Panc1 (cell line): ENCODE measurements at places on chromosomes 7 and 10.

DNA sequence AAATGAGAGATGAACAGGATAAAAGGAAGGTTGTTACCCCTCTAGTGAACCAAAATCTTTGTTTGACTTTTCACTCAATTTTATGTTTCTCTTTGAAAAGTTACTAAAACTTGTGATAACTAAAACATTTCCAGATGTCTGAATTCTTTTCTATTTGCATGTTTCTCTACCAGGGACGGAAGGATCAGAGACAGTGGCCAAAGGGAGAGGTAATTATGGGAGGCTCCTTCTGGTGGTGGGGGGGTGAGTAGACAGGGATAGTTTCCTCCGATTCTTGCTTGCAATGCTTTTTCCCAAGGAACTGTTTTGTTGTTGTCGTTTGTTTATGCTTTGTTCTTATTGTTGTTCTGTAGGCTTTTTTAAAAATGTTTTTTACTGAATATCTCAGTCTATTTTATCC lies 374.8 kb downstream of the INHBA start:
- no peaks in the 10 kb centered on the region for H3K36me3 ChIP-seq
- H3K27me3 ChIP-seq: no peaks in the 10 kb centered on the region
- DNase-seq: no peak
- no peak overlapping the region for H3K27ac ChIP-seq
- peaks cover 4% of the 10 kb centered on the region for H3K4me1 ChIP-seq

- peak overlapping the region; percentile 4; the same call in 1 of the 2 replicates for H3K4me3 ChIP-seq
- no peaks in the 10 kb centered on the region for H3K27me3 ChIP-seq
- peak overlapping the region; percentile 100 for H3K27ac ChIP-seq
- DNase-seq: no peak
- peaks cover 52% of the 10 kb centered on the region for H3K4me1 ChIP-seq
Measured at GRCh38 chr7:47611045-47611511, 29.2 kb upstream of the TNS3 start.

DNA sequence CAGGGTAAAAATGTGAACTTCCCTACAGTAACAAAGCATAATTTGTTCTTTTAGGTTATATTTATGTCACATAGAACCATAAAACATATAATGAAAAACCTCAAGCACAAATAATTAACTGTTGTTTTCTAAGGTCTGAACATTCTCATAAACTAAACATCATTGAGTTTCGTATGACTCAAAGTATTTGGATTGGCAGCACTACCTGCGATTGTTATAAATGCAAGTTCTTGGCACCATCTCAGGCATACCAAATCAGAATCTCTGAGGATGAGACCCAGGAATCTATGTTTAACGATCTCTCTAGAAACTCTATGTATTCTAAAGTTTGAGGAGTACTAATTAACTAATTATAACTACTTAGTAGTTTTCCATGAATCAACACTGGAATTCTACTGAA lies 22.5 kb downstream of the ORC5 start:
- no peaks in the 10 kb centered on the region for H3K4me1 ChIP-seq
- H3K36me3 ChIP-seq: peaks cover 25% of the 10 kb centered on the region
- no peak overlapping the region for H3K27ac ChIP-seq
- no peak overlapping the region for H3K4me3 ChIP-seq
- no peak for DNase-seq
- H3K27me3 ChIP-seq: no peaks in the 10 kb centered on the region

DNA sequence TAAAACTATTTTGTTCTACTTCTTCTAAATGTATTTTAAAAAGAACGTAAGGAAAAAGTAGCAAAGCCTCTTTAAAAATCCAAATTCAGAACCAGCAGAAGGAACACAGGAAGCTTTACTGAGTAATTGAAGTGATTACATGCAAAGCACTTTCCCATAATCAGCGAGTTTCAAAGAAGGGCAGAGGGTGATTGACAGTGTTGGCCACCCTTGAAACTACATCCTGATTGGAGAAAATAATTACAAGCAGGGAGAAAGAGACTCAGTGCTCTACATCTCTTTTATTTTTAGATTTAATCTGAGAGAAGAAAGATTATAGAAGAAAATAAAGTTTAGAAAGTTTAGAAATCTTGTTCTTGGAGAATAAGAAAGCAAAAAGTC lies 20.3 kb upstream of the HGF start:
- DNase-seq: no peak
- H3K4me3 ChIP-seq: no peak overlapping the region
- H3K27ac ChIP-seq: no peak overlapping the region
- no peaks in the 10 kb centered on the region for H3K4me1 ChIP-seq
- no peaks in the 10 kb centered on the region for H3K36me3 ChIP-seq

DNA sequence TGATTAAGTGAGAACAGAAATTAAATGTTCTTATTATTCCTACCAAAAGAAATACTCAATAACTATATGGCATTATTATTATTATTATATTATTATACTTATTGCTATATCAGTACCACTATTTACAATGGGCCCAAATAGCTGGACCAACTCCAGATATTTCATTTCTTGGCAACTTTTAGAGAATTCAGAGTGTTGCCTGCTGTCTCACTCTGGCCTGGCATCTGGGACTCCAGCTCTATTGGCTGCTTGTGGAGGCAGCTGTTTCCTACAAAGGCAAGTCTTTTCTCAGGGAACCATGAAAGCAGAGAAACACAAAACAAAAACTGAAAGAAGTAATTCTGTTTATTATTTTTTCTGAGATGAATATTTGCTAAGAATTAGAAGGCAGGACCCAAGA lies 105.1 kb upstream of the SORCS1 start:
- no peaks in the 10 kb centered on the region; the same call in 1 of the 2 replicates for H3K27me3 ChIP-seq
- DNase-seq: no peak
- H3K4me3 ChIP-seq: no peak overlapping the region
- H3K4me1 ChIP-seq: no peaks in the 10 kb centered on the region
- no peaks in the 10 kb centered on the region for H3K36me3 ChIP-seq

DNA sequence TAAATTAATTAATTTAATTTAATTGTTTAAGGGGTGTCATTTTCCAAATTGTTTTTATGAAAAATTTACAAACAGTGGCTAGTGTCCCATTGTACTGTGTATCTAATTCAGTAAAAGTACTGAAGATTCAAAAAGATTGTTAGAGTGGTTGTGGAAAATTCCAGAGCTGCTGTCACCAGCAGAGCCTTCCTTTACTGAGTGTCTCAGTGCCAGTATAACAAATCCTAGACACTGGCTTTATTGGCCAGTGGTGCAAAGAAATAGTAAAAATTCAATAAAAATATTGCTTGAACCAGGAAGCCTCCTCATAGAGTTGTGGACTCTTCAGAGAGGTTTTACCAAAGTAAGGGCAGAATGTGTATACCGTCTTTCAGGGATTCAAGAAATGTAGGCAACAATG lies 23.1 kb upstream of the HERPUD2 start:
- no peak overlapping the region for H3K27ac ChIP-seq
- no peaks in the 10 kb centered on the region for H3K36me3 ChIP-seq
- H3K27me3 ChIP-seq: peaks cover 23% of the 10 kb centered on the region
- no peak overlapping the region for H3K4me3 ChIP-seq
- no peak for DNase-seq

DNA sequence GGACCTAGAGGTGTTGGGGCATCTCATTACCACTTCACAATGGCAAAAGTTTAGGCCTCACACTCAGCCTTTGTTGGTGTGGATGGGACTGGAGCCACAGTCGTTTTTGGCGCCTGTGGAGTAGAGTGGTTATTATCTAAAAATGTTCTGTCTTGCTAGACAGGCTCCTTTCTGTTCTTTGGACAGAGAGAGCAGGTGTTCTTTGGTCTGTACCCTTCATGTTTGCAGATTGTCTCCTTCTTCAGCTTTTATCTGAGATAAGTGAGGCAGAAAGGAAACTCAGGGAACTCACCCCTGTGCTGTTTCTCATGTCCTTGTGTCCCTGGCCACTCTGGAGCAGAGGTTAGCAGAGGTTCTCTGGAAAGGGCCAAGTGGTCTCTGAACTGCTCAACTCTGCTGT lies 103.7 kb downstream of the CCNY start:
- no peak overlapping the region for H3K27ac ChIP-seq
- H3K36me3 ChIP-seq: no peaks in the 10 kb centered on the region
- DNase-seq: no peak
- H3K4me3 ChIP-seq: no peak overlapping the region

DNA sequence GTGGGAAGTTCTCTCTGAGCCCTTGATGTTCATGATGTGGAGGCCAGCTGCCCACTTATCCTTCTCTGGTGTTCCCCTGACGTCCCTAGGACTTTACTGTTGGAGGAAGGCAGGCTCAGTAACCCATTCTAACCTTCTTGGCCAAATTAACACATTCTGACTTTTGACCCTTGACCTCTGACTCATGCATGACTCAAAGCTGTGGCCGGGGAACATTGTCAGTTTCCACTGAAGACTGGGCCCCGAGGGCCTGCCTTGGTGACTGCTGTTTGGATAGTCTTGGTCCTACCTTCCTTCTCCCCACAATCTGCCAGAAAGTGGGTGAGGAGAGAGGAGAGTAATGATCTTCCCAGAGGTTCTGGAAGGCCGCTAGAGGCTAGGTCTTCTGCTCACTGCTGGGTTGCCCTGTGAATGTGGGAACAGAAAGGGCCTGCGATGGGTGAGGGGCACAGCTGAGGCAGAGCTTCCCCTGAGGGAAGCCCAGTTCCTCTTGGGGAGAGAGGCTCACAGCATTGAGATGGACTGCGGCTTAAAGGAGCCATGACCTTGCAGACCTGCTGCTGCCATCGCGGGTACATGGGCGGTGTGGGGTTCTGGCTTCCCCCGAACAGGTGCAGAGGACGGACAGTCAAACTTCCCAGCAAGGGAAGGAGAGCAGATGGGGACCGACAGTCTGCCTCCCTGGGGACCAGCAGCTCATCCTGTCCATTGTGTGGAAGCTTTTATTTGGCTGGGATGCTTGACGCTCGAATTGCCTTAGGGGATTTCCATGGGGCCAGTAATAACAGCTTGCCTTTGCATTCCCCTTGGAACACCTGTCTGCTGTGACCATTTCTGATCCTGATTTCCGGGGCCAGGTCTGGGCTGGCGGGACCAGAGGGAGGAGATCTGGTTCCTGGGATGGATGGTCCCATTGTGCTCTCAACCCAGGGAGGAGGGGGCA lies 43.8 kb downstream of the ADAMTS14 start:
- no peaks in the 10 kb centered on the region for H3K27me3 ChIP-seq
- H3K36me3 ChIP-seq: no peaks in the 10 kb centered on the region
- H3K27ac ChIP-seq: no peak overlapping the region
- no peak overlapping the region for H3K4me3 ChIP-seq

DNA sequence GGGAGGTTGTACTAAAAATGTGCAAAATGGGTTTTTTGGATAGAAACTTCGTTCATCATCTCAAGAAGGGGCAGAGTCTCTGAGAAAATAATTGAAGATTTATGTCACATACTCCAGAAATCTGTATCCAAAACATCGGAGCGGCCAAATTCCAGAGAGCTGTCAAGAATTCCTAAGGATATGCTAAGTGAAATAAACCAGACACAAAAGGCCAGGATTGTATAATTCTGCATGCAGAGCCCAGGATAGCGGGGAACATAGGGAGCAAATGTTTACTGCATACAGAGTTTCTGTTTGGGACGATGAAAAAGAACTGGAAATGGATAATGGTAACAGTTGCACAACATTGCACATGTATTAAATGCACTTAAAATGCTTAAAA lies 224.2 kb upstream of the AUTS2 start:
- no peaks in the 10 kb centered on the region for H3K36me3 ChIP-seq
- no peak overlapping the region for H3K4me3 ChIP-seq
- no peaks in the 10 kb centered on the region for H3K27me3 ChIP-seq
- no peak overlapping the region for H3K27ac ChIP-seq

- no peak for DNase-seq
- H3K36me3 ChIP-seq: no peaks in the 10 kb centered on the region
- no peak overlapping the region for H3K4me3 ChIP-seq
Measured at GRCh38 chr7:27073076-27073475, 22.7 kb downstream of the HOXA1 start.

- DNase-seq: no peak
- H3K4me3 ChIP-seq: no peak overlapping the region
- no peaks in the 10 kb centered on the region for H3K4me1 ChIP-seq
- no peaks in the 10 kb centered on the region for H3K27me3 ChIP-seq
- H3K36me3 ChIP-seq: no peaks in the 10 kb centered on the region
- H3K27ac ChIP-seq: no peak overlapping the region; the same call in 1 of the 2 replicates
Measured at GRCh38 chr7:101436221-101436735, 73.6 kb downstream of the COL26A1 start.

GRCh38 chr7:131110297-131111080 lies 217.2 kb upstream of the MKLN1 start:
- no peaks in the 10 kb centered on the region for H3K36me3 ChIP-seq
- peak overlapping the region; percentile 74 for H3K27ac ChIP-seq
- H3K27me3 ChIP-seq: no peaks in the 10 kb centered on the region
- DNase-seq: no peak

GRCh38 chr10:101291331-101292193 lies 62.3 kb upstream of the LBX1 start:
- H3K27me3 ChIP-seq: peaks cover 2% of the 10 kb centered on the region; the same call in 1 of the 2 replicates
- no peak for DNase-seq
- H3K4me3 ChIP-seq: peak overlapping the region; percentile 43
- H3K36me3 ChIP-seq: no peaks in the 10 kb centered on the region
